A549 treated with Hydrocortisone at 1 μM for 4 hours (cell line): ENCODE measurements at places on chromosomes 2 and 18. TPM values are rescaled to one million over a fixed set of nuclear protein-coding genes. Genes with fewer than 3 reads are reported as not detected.

MC5R gene
- not detected in 5 replicates for total RNA-seq

CPO gene
- total RNA-seq: not detected in 5 replicates

SP100 gene
- total RNA-seq: 25.1 to 31.2 TPM (median 27.8 TPM) in 5 replicates

SLC14A1 gene
- 0.11 TPM in 1 of 5 replicates, not detected in the others for total RNA-seq

ELOA2 gene
- not detected in 5 replicates for total RNA-seq

SPDYA gene
- 0.16 to 0.21 TPM (median 0.20 TPM) in 5 replicates for total RNA-seq

ANKRD62 gene
- not detected in 5 replicates for total RNA-seq

C1GALT1C1L gene
- total RNA-seq: 2.3 to 2.7 TPM (median 2.6 TPM) in 5 replicates

CCDC85A gene
- 0.29 to 0.33 TPM (median 0.32 TPM) in 5 replicates for total RNA-seq
